ENCODE measurements at places on chromosomes 1 and 21.

GRCh38 chr21:15121097-15121654 is 56.4 kb upstream of the NRIP1 start:
- no peak for DNase-seq

- DNase-seq, result no peak
Measured at GRCh38 chr1:28111157-28111556, 22.7 kb upstream of the EYA3 start.

GRCh38 chr1:84006591-84006990 is 7.7 kb upstream of the TTLL7 start:
- no peak for DNase-seq

DNA sequence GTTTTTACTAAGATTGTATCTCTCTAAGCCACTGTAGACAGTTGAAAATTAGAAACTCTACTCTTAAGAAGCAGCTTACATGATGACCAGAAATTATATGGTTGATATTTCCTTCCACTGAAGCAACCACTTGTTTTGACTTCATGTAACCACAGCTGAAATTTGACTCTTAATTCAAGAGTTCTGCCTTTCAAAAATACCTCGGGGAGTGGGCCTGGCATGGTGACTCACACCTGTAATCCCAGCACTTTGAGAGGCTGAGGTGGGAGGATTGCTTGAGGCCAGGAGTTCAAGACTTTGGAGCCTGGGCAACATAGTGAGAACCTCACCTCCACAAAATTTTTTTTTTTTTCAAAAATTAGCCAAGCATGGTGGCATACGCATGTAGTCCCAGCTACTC is 4.3 kb downstream of the AMPD1 start:
- no peak for DNase-seq

DNA sequence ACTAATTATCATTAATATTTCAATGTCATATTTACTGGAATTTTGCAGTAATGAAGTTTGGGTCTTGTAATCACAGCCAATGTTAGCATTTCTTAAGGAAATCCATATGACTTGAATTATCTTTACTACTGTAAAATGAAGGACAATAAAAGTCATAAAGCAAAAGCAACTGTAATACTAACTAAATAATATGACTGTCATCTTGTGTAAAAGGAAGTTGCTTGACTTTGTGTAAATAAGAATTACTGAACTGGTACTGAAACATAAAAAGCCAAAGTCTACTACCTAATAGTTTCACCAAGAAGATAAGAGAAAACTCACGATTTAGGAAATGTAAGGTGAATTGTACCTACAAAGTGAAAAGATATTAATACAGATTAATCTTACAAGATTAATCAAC is 57.5 kb downstream of the ATP6V1G3 start:
- no peak for DNase-seq

GRCh38 chr1:167708940-167709389 is 12.8 kb upstream of the MPZL1 start:
- DNase-seq, result no peak

GRCh38 chr1:66300972-66301451 is 232.9 kb upstream of the SGIP1 start:
- DNase-seq, result no peak

DNA sequence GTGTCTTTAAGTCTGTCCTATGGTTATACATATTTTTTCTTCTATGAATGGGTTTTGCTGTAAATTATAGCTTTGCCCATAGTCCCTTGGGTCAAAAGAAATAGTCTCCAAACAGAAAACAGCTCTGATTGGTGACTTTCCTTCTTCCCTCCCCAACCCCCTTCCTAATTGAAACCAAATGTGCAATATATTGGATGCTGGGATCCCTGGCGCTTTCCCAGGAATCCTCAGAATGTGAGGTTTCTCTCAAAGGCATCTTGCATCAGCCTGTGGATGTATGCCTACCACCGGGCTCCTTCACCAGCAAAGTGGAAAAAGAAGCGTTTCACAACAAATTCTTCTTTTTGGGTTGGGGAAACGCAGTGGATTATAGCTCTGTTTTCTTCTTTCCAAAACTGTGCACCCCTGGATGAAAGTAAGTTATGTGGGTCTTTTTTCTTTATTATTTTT is at the start of gene DDR2:
DDR2 (plus strand) TSS at position 248 of the 450 bp plus-strand sequence. CDS start 86,600 bp downstream, outside the sequence.
- DNase-seq, result no peak

DNA sequence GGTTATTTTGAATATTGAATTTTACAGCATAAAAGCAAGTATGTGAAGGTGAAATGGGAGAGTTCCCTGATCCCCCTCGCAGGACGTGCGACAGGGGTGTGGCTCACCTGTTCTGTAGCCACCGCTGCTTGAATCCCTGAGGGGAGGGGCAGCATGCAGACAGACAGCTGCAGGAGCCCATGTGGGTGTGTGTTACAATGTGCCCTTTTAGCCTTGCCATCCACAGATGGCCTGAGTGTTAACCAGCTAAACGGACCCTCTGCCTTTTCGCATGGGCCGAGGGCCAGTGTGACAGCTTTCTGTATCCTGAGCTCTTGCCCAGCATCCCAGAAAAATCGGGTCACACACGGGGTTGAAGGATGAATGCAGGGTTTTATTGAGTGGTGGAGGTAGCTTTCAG is 43.3 kb downstream of the JAM2 start:
- no peak for DNase-seq

DNA sequence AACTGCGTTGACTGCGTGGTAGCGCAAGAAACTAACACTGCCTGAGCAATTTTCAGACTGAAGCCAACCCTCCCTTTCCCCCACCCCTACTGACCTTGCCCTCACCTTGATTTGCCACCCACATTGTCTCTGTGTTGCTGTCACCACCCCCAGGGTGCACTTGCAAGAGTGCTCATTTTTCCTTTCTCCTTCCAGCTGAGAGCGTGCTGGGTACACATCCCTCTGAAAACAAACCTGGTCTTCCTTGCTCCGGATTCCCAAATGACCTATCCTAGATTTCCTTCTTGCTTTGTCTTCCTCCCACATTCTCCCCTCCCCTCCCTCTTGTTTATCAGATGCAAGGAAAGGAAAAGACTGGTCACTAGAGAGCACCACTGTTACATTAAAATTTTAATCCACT is 24.2 kb downstream of the MPZ start:
- no peak for DNase-seq

DNA sequence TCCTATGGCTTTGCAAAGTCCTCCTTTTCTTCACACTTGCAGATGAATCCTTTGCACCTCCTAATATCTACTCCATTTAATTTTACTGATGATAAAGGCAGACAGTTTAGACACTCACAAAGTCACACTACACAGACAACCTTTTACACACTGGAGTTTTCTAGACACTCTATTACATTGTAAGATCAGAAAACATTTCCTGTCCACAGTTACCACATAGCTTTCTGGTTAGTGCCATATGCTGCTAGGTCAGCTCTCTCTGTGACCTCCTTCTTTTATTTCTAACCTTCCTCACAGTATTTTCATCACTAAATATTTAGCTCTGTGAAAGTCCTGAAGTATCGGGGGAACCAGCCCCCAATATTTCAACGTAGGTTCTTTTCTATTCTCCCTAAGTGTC is 5.1 kb downstream of the SH2D1B start:
- no peak for DNase-seq

DNA sequence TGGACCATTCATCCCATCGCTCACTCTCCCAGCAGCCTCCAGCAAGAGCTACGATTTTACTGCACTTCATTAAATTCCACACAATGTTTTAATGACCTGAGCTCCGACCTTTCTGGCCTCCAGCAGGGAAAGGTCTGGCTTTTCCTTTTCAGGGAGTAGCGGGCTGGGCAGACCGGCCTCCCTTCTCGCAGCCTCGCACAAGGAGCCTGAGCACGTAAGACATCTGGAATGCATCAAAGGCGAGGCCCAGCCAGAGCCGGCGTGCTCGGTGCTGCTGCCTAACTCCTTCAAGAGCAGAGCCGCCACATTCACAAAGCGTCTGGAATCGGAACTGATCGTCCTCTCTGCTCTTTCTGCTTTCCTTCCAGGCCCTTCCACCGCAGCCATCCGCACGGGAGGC is 32.5 kb upstream of the FHAD1 start:
- no peak for DNase-seq

- DNase-seq, result no peak
Measured at GRCh38 chr1:227731241-227731677, 3.8 kb downstream of the JMJD4 start.
